ENCODE measurements at places on chromosomes 6 and 20.

- no peak for DNase-seq
These were observed 171.2 kb upstream of the SULF2 start for GRCh38 chr20:47956268-47956995.

- DNase-seq = no peak
These were observed 305.0 kb upstream of the KCNQ5 start for GRCh38 chr6:72316675-72317380.

DNA sequence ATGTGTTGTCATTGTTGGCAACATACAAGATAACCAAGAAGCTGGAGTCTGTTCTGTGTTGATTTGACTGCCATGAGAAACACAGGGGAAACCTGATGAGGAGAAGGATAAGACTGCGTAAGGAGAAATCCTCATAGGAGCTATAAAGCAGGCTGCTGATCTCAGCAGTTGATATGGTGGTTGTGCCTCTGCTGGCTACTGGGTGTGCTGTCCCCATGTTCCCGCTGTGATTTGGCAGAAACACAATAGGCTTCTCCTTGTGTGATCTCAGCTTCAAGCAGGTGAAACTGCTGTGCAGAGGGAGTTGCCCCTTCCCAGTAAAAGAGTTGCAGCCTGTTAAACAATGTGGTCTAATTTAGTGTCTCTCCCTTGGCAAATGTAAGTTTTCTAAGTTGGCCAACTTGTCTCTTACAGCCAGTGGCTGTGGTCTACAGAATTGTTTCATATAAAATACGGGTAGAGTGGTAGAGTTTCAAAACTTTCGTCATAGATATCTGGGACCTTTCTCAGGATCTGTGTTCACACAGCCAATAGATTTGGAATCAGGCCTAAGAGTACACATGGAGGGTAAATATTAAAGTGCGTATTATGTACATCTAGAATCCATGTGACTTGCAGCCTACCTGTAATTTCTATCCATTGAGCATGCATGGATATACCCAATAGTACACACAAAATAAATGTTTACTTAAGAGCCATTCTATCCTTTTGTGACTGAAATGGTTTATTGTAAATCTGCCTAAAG, 78.4 kb downstream of the RNF144B start:
- no peak for DNase-seq

DNA sequence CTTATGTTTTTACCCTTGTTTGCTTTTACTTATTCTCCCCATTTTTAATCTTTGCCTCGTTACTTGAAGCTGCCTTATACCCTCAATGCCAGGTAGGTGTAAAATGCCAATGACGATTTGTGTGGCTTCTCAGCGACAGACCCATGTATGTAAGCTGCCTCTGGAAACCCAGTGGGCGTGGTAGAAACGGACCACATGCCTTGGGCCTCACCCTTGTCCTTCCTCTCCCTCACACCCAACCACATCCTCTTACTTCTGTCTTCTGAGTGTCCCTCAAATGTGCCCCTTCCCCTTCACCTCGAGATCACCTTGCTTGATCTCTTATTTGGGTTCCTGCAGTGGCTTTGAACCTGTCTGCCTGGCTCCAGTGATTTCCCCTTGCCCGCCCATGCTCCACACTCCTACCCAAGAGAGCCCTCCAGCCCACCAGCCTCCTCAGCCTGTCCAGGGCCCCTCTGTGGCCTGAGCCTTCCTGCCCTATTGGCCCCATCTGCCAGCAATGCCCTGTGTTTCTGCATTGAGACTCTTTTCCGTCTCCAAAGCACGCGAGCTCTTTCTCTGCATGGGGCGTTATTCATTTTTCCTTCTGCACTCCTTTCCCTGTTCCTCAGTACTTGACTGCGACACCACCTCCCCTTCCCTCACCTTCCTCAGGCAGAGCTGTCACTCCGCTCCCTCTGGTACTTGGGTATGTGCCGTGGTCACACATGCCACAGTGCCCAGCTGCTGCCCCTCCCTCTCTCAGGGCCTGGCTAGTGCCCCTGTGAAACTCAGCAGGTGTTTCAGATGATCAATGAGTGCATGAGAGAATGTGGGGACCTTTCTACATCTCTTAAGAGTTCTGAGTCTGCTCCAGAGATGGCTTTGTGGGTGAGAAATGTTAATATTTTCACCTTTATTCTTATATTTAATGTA, 115.4 kb downstream of the SLX4IP start:
- no peak for DNase-seq

DNA sequence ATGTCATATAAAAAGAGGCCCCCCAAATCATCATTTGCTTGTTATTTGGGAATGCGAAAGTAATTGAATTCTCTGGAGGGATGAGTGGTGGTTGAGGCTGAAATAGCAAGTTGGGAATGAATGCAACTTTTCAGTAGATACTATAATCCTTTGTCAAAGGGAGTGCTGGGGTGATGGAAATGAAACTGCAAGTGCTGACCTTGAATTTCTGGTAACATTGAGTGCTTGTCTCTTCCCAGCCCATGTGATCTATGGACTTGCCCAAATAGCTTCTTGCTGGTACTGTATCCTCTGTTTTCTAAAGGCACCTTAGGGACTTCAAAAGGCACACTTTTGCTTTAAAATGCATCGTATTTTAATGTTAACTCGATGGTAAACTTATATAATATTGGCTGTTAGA, 14.8 kb downstream of the PAQR8 start:
- DNase-seq = no peak
